Right cardiac atrium (tissue), 5 donors: ENCODE measurements at places on chromosomes 16 and 17. TPM values are rescaled to one million over a fixed set of nuclear protein-coding genes. Genes with fewer than 3 reads are reported as not detected.

GRCh38 chr16:10558305-10558704 lies 22.1 kb downstream of the EMP2 start:
- peak; percentile 30 for DNase-seq

GRCh38 chr17:41052566-41052965 lies 2.5 kb downstream of the KRTAP2-2 start:
- no peak for DNase-seq

DNA sequence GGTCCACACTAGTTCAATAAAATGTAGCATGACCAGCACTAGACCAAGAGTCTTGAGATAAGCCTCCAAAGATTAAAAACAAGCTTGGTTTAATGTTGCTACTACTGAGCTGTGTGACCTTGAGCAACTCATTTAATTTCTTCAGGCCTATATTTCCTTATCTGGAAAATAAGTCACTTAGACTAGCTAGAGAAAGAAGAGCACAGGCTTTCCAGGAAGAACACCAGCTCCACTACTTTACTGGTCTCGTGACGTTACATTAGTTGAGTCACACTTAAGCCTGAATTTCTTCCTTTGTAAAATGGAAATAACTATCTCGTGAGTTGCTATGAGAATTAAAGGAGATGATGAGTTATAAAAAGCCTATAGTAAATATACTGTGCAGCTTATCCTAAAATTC lies 5.4 kb downstream of the HELZ start:
- no peak for DNase-seq

DNA sequence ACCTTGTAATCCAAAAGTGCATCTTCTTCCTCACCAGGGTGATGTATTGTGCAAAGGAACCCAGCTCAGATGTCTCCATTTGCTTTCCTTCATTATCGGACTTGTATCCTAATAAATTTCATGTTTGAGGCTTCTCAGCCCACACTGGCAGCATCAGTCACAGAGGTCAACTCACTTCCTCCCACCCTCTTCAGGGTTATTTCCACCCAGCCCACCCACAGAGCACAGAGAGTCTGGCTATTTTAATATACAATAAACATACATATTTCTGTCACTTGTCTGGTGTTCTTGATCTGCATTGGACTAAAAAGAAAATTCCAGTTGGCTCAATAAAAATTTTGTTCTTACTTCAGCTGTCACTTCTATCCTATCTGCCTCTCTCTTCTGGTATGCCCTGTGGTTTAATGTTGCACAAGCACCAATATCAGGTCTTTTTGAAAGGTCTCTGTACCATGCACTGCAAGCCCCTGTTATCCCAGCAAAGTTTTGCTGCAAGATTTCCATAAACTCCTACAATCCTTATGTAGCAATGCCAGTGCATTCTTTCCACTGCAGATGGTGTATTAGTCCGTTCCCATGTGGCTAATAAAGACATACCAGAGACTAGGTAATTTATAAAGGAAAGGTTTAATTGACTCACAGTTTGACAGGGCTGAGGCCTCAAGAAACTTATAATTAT lies 201.8 kb downstream of the CDH11 start:
- no peak for DNase-seq

DNA sequence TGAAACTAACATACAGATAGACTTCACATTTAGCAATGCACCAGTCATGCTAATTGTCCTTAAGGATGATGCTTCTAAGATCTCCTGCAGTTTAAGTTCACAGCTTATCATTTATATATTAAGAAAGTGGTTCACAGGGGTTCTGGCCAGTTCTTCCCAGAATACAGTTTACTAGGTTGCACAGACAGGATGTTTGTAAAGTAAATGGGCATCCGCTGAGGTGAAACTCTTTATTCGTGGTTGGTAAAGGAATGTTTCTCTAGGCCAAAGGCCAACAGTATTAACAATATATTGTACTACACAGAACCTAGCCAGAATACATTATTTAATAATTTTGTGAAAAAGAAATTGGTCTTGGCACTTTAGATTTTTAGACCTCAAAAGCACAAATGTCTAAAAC lies 1427.3 kb downstream of the CDH8 start:
- DNase-seq: no peak

DNA sequence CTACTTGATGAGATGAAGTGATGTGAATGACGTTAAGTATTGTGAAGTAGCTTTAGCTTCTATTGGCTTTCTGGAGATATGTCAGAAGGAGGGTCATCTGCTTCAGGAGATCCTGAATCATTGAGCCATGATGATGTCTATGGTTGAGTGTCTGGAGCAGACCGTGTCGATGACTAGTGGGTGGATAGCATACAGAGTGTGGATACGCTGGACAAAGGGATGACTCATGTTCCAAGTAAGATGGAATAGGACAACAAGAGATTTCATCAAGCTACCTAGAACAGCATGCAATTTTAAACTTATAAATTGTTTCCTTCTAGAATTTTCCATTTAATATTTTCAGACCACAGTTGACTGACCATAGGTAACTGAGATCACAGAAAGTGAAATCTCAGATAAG lies 116.1 kb upstream of the RBBP6 start:
- DNase-seq: no peak

DNA sequence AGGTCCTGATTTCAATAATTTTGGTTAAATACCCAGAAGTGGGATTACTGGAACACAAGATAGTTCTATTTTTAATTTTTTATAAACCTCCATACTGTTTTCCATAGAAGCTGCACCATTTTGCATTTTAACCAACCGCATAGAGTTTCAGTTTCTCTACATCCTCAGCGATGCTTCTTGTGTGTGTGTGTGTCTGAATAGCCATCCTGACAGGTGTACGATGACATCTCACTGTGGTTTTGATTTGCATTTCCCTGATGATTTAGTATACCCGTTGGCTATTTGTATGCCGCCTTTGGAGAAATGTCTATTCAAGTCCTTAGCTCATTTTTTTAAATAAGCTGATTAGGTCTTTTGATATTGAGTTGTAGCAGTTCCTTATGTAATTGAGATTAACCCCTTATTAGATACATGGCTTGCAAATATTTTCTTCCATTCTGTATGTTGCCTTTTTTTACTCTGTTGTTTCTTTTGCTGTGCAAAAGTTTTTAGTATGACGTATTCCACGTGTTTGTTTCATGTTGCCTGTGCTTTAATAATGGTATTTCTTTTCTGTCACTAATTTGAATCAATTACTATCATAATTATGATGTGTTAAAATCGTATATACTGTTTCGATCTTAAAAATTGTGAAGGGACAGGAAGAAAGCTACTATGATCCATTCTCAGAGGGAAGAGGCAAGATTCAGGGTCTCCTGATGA lies 227.2 kb upstream of the MON1B start:
- no peak for DNase-seq

- DNase-seq: no peak
Measured at GRCh38 chr17:79154951-79155585, 80.4 kb downstream of the ENGASE start.

DNA sequence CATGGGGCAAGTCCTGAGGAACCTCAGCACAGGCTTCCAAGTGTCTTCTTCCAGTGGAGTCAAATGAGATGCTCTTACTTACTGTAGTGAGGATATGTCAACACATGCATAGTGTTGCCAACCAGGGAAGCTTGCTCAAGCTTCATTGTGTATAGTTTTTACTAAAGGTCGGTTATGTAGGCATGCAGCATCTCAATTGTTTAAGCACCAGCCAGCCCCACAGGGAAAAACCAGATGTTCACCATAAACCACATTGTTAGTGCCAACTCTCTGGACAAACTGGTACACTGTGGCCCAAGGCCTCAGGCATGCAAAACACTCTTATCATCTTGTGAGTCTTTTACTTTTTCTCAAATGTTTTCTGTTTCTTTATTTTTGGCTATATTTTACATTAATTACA lies 152.1 kb downstream of the PHKB start:
- DNase-seq: no peak

- DNase-seq: no peak
Measured at GRCh38 chr16:57711346-57711745, 16.7 kb downstream of the DRC7 start.

DNA sequence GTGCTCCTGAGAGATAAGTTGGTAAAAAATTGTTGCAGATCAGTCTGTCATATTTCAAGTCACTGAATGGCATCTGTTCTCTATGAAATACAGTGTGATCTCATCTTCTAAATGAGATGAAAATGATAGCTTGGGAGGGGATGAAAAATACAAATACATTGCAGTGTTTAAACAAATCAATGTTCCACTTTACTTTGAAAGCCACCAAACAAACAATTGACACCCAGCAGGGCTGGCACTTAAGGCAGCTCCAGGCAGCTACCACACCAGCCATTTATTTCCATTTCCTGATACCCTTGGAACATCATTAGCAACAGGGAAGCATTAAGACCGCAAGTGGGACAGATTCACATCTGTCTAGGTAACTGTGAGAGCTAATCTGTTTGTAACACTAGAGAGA lies 827.6 kb upstream of the KIF2B start:
- DNase-seq: no peak

DNA sequence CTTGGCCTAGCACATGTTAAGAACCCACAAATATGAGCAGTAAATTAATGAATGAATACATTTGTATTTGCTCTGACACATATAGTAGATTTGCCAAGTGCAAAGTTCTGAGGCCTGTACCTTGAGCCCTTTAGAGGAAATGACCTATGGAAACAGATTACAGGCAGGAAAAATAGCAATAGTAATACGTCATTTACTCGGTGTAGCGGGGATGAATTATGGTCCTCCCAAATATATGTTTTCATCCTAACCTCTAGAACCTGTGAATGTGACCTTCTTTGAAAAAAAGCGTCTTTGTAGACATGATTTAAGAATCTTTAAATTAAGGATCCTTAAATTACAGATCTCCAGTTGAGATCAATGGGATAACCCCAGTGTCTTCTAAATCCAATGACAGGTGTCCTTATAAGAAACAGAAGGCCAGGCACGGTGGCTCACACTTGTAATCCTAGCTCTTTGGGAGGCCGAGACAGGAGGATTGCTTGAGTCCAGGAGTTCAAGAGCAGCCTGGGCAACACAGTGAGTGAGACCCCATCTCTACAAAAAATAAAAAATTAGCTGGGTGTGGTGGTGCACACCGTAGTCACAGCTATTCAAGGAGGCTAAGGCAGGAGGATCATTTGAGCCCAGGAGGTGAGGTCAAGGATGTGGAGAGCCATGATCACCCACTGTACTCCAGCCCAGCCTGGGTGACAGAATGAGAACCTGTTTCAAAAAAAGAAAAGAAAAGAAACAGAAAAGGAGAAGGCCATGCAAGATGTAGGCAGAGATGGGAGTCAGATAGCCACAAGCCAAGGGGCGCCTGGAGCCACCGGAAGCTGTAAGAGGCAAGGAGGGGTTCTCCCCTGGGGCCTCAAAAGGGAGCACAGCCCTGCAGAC lies 5.1 kb upstream of the ITPRIPL2 start:
- DNase-seq: no peak

GRCh38 chr17:80811181-80812105 lies 180.2 kb upstream of the CHMP6 start:
- DNase-seq: no peak

DNA sequence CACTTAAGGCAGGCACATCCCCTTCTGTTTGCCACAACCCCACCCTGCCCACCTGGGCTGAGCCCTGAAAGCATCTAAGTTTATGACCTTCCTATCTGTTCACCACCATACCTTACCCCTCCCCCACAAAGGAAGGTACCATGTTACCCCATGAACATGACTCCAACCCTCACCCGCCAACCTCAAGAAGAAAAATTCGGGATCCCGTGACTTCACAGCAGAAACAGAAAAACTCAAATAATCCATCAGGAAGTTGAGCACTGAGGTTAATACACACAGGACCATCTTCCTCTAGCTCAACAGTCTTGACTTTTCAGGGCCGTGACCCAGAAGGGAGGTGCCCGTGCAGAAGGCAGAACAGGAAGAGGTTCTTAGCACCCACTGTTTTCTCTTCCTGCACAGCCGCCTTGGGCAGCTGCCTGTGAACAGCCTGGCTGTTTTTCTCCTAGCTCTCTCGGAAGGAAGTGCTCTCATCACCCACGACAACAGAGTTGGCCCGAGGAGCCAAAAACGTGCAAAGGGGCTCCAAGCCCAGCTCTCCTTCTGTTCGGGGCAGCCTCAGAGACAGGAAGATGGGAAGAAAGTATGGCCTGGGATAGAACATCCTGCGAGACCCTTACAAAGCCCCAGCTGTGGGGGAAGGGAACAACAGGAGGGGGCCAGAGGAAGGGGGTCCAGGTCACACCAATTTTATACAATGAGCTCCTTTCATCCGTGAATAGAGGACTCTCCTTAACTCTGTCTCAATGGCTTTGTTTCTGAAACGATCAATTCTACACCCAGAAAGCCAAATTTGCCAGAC lies 101.1 kb downstream of the XYLT1 start:
- DNase-seq: peak; percentile 55

GRCh38 chr17:80539022-80539641 lies 5.5 kb upstream of the RPTOR start:
- no peak for DNase-seq

DNA sequence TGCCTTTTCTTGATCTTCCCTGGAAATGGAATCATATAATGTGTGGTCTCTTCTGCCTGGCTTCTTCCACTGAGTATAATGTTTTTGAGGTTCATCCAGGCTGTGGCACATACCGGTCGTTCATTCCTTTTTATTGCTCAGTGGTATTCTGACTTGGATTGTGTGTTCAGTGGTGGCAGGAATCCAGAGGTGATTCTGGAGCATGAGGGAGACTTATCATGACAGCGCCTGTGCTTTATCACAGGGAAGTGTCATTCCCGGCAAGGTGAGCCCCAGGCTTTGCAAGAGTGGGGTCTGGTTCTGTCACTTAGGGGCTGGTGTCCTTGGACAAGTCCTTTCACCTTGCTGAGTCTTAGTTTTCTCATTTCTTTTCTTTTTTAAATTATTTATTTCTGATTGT lies 53.0 kb downstream of the IRX3 start:
- no peak for DNase-seq

DNA sequence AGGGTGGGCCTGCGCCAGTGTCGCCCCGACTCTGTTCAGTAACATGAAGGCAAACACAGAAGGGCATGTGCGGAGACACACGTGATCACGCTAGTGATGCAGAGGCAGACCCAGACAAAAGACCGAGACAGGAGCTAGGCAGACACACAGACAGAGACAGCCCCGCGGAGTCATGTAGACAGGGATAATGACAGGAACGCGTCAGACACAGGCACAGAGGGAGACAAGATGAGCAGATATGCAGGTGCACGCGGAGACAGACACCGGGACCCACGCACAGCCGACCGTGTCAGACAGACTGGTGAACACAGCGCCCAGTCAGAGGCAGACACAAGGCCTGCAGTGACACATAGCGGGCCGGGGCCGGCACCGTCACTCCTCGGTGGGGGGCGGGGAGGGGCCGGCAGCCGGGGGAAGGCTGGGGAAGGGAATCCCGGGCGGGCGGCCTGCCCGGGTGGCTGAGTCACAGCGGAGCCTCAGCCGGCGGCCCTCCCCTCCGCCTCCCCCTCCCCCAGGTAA lies 7.4 kb downstream of the KDM6B start:
- peak; percentile 96 for DNase-seq

- DNase-seq: no peak
Measured at GRCh38 chr16:14600164-14600563, 29.9 kb downstream of the PARN start.

The HEATR9 gene
- not detected for total RNA-seq

The DOC2B gene
- 3.0 TPM for total RNA-seq

The PRSS33 gene
- total RNA-seq: not detected

The ADORA2B gene
- 0.37 TPM for total RNA-seq

The CSH1 gene
- total RNA-seq: not detected

The ELMO3 gene
- 0.85 TPM for total RNA-seq
